ENCODE measurements at places on chromosomes 7 and 10. TPM values are rescaled to one million over a fixed set of nuclear protein-coding genes. Genes with fewer than 3 reads are reported as not detected.

GRCh38 chr10:5601826-5602495 is 64.4 kb downstream of the ASB13 start:
- DNase-seq, result no peak

DNA sequence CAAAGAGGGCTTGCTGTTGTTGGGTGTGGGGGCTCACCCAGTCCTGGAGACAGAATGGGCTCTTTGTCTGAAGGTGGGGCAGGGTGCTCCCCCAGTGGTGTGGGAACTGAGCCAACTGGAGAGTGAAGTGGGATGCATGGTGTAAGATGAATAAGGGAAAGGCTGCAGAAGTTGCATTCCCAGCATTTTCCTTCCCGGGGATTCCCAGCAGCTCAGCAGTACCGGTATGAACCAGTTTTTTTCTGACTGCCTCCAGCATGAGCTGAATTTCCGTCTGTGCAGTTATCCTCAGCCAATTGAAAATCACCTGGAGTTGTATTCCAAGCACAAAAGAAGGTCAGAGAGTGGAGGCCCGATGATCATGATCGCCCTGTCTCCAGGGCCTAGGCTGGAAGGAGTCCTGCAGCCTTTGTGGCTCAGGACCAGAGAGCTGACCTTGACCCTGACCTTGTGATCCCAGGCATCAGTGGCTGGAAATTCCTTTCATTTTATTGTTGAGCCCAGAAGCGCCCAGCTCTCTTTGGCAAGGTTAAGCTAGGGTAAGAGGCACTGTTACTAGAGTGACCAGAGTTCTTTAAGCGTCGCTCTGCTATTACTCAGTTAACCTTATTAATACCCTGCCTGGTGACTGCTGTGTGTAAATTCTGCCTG is 33.4 kb downstream of the OGDH start:
- DNase-seq, result no peak

GRCh38 chr10:122554131-122555036 is 6.2 kb upstream of the DMBT1 start:
- no peak for DNase-seq

Gene CEP55
- total RNA-seq, result 0.16 TPM

DNA sequence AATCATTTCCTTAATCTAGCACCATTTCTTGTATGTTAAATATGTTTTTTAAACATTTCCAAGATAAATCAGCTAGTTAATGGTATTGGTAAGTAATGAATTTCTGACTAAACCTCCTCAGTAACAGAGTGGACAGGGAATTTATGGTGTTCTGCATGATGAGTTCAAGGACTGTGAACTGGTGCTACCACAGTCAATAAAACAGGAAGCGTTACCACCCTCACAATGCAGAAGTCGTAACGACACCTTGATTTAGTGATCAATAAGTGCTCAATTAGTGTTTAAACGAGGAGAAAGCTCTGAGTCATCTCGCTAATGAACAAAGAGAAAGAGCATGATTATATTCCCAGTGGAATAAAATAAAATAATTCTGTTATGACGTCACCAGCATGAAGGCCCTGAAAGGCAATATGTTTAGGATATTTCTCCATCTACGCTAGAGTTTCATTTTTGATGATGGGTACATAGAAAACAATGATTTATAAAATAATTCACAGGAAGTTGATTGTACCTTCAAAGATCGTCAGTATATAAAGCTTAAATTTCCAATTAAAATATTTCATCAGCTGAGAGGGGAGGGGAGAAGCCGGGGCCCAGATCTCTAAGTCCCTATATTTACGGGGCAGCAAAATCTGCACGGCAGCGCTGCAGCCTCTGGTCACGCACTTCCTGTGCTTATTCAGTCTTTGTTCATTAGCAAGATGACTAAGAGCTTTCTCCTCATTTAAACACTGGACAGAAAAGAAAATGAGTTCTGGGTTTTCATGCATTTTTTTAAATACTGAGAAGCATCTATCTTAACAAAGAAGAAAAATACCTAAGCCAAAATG is 400.5 kb downstream of the PTPRN2 start:
- no peak for DNase-seq

Data from mesenteric fat pad (tissue), 1 donor.